MG63 (cell line): ENCODE measurements at places on chromosomes 5 and 9. TPM values are rescaled to one million over a fixed set of nuclear protein-coding genes. Genes with fewer than 3 reads are reported as not detected.
A peak's percentile ranks its signal among the peaks of the same experiment; 100 is the strongest.

HAVCR2 gene
- total RNA-seq = 0.23 TPM in 1 of 2 replicates, not detected in the other

DNA sequence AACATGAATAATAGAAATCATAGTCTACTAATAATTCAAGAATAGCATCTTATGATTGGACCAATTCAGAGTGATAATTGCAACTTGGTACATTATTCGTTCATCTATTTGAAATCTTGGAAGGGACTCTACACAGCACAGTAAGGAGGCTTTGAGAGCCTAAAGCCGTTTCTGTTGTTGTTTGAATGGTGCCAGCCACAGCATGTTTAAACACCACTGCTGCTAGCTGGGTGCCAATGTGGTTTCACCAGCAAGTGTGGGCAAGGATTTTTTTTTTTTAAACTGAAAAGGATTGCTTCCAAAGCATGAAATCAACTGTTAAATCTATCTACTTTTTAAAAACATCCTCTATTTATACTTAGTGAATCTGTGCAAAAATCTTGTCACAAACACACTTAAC lies 253.9 kb upstream of the MAP3K1 start:
- peak; percentile 14 for DNase-seq

GRCh38 chr9:88653406-88653805 lies 118.4 kb downstream of the NXNL2 start:
- no peak for DNase-seq

ZNF366 gene
- not detected in 2 replicates for total RNA-seq

DNA sequence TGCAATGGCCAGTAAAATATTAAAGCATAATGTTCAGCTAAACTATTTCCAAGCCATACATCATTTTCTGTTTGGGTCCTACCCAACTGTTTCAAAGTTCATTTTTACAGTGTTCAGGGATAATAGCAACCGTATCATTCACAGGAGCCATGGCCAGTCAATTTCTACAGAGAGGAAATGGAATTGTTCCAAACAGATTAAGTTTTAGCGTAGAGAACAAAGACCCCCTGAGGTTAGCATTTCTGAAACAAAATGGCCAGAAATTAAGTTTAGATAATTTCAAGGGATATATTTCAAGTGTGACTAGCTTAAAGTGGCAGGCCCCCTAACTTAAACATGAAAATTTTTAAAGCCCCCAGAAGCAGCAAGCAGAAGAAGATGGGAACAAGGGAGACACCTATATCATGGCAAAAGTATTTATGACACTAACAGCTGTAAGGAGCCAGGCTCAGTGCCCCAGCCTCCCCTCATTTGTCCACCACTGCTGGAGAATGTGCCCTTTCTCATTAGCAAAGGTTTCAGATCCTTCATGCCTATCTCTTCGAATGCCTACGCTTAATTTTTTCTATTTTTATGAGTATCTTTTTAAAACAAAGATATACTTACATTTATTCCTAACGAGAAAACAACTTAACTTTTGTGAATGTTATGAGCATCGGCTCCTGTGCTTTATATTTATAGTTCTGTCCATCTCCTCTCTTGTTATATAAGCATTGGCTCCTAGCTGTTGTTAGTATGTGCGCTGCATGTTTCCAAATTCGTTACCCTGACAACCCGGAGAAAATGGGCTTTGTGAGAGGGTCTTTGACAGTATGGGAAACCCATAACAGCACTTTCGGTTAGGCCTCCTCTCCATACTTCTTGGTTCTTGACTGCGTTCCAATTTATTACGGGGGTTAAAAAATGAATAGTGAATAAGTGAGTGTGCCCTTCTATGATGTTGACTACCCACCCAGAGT lies 116.3 kb downstream of the MED27 start:
- no peak for DNase-seq

DNA sequence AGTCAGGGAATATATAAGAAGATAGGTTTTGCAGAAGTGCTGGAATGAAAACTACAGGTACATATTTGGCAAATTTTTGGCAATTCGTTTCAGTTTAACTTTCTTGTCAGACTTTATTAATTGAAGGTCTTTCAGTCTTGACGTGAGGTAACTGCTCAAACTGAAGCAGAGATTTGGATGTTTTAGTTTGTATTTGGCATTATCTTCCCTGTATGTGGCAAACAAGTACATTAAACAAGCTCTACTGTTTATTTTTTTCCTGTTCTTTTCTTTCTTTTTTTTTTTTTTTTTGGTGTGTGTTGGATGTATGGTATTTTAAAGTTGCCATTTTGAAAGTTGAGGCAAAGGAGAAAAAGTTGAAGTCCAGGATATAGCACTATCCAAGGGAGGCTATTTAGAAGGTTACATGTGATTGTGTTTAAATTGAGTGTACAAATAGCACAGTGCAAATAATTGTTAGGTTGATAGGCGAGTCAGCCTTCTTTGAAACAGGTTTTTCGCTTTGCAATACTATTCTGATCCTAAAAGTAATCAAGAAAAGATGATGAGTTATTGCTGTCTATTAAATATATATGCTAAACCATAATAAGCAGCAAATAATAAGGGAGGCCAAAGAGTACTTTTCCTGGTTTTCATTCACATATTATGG lies 2.2 kb downstream of the PBX3 start:
- DNase-seq = no peak

GRCh38 chr9:135500071-135500524 lies 384 bp upstream of the MRPS2 start:
- DNase-seq = no peak

ECSCR gene
- 0.63 and 0.74 TPM in 2 replicates for total RNA-seq

- DNase-seq = no peak
Observed at GRCh38 chr5:149348518-149348917, 3.2 kb downstream of the GRPEL2 start.

GRCh38 chr5:146334074-146334533 lies 4.5 kb upstream of the POU4F3 start:
- DNase-seq = no peak

GRCh38 chr9:116700882-116701865 lies 14.1 kb downstream of the TRIM32 start:
- DNase-seq = no peak

DNA sequence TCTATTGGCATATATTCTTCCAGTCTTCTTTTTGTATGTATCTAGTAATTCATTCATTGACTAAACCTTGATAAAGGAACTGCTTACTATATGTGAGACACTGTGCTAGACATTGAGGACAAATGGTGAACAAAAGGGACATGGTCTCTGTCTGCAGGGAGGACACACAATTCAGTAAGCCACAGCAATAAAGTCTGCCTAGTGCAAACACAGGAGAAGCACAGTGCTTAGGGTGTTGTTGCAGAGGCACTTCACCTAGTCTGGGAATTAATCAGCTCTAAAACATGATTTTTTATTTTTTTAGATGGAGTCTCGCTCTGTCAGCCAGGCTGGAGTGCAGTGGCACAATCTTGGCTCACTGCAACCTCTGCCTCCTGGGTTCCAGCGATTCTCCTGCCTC lies 6.4 kb upstream of the CCL28 start:
- DNase-seq = no peak

NUTM2F gene
- total RNA-seq = not detected in 2 replicates

PCDH1 gene
- total RNA-seq = 3.8 and 12.8 TPM in 2 replicates

- no peak for DNase-seq
Observed at GRCh38 chr9:19785230-19785629, 3.6 kb downstream of the SLC24A2 start.

- peak; percentile 93 for DNase-seq
Observed at GRCh38 chr5:16957304-16958196, 21.5 kb upstream of the MYO10 start.

DNA sequence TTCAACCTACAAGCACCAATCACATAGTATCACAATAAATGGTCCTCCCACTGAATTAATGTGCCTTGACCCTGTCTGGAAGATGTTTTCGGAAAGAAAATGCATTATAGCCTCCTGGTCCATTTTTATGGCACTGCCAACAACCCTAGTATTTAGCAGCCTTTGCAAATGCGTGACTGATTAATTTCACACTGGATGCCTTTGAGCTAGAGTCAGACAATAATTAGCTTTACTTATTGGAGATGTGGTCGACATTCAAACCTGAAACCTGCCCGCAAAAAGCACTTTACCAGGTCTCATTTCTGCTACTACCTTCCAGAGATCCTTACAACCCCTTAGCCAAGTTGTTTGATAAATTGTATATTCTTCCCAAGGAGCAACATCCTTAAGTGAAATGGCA lies 119.3 kb upstream of the DPYSL3 start:
- DNase-seq = no peak

GRCh38 chr9:109906766-109907382 lies 126.9 kb downstream of the PALM2AKAP2 start:
- DNase-seq = no peak

DNA sequence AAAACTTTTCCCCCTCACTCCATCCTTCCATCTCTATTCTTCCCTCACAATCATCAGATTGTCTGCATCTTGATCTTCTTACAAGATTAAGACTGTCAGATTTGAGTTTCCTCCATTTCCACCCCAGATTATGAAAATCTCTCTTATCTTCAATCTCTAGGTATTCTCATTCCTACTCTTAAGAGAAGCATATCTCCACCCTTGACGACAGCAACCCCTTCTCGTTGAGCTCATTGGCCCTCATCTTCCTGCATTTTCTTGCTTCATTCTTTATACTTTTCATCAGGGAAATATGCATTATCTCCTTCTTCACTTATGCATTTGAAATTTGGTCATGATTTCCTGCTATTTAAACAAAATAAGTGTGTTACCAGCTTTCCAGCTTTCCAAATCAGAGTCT lies 301.3 kb downstream of the DNAH5 start:
- DNase-seq = no peak

SH2D3C gene
- not detected in 2 replicates for total RNA-seq
